ENCODE measurements at places on chromosomes 1 and 21. TPM values are rescaled to one million over a fixed set of nuclear protein-coding genes. Genes with fewer than 3 reads are reported as not detected.

The TRPM2 gene
- not detected for total RNA-seq

The LRRC40 gene
- 25.6 TPM for total RNA-seq

The NR1I3 gene
- not detected for total RNA-seq

The SPRR2B gene
- total RNA-seq, result not detected

Measured in bronchus fibroblast of lung (primary cell).